Stimulated activated CD4-positive, alpha-beta T cell treated with anti-CD3 and anti-CD28 coated beads, Interleukin-4, amount 100 ng/mL, for 4 hours (primary cell): ENCODE measurements at places on chromosomes 1 and 21.

- no peak for DNase-seq
These were observed 99.4 kb downstream of the FASLG start for GRCh38 chr1:172758259-172758658.

GRCh38 chr1:75198163-75198562 lies 64.0 kb downstream of the LHX8 start:
- DNase-seq = no peak

GRCh38 chr1:56095696-56096665 lies 483.4 kb downstream of the PLPP3 start:
- no peak for DNase-seq

- DNase-seq = no peak
These were observed 4.2 kb upstream of the ZNF496 start for GRCh38 chr1:247335882-247336281.

GRCh38 chr1:1562556-1563195 lies 12.0 kb downstream of the SSU72 start:
- no peak for DNase-seq

DNA sequence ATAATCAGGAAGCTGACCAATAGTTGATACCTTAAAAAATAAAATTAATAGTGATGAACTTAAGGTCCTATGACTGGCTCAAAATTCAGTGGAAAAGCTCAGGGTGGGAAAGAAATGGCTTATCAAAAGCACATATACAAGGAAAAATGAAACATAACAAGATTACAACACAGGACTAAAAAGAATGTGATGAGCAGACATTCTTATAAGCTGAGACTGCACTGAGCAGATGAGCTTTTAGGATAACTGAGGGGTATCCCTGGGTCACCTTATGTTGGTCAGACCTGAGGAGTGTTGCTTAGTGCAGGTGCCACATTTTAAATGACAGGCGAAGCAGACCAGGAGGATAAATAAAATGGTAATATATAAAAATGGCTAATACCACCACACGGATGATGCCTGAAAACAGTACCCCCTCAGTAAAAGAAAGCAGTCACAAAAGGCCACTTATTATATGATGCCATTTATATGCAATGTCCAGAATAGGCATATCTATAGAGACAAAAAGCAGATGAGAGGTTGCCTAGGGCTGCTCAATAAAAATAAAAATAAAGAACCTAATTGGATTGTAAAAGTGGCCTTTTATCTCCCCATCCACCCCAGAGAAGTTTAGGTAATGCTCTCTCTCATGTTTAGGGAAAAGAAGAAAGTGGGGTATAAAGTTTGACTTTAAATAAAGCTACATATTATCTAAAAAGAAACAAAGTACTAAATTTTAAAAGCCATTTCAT lies 163.9 kb downstream of the SLC45A1 start:
- no peak for DNase-seq

GRCh38 chr1:5891736-5892135 lies 100.5 kb downstream of the NPHP4 start:
- DNase-seq = no peak

- no peak for DNase-seq
These were observed 11.5 kb downstream of the ZP4 start for GRCh38 chr1:237879195-237879594.
